ENCODE measurements at places on chromosomes 7 and 10.

DNA sequence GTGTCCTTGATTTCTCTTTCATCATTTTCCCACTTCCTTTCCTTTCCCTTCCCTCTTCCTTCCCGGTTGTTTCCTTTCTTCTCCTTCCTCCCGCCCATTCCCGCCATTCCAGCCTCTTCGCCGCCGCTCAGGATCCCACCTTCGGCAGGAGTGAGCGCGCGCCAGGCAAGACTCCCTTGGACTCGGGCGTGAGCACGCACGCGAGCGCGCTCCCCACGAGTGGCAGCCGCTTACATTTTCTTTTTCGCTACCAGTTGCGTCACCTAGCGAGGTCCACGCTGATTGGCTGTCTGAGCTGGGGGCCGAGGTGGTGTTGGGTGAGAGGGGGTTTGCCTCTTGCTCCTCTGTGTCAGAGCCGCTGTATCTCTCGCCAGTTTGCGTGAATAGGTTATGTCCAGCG is 11.8 kb downstream of the ZAN start:
- peak; percentile 49 for DNase-seq

DNA sequence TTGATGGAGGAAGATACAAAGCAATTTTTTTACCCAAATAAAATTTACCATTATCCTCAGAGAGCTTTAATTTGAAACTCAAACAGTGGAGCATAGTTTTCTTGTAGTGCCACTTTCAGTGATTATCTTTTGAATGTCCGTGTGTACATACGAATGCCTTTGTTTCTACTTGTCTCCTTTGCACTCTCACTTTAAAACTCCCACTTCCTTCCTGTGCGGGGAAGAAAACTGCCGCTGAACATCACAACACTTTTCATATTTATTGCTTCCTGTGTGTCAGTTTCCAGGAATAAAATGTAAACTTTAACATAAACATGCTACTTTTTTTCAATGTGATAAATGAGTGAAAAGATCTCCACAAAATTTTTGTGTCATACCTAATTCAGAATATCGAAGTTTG is 102.4 kb downstream of the SEMA3A start:
- no peak for DNase-seq

DNA sequence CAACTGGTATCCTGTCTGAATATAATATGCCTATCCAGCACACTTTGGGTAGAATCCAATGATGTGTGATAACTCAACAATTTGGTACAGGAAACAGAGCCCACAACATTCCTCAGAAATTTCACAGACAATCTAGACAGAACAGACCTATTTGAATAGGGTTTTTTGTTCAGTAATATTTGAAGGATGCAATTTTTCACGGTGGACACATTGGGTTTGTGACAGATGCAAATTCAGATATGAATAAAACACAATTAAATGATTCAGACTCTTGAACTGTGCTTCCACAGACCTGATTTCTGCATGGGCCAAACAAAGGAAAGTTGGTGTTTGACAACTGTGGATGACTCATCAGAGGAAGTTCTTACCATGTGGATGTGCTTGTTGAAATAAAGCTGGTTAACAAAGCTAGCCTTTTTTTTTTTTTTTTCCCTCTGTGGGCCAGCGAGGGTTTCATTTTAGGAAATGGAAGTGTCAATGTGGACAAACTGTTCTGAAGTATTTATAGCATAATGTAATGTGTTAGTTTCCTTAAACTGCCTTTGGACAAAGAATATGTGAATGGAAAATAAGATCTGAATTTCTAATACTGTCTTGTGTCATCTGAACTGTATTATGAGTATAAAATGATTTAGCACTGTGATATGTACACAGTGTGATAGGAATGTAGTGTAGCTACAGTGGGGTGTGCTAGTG is 43.2 kb upstream of the FAM133B start:
- DNase-seq: no peak

GRCh38 chr7:12705878-12706277 is 18.4 kb downstream of the ARL4A start:
- no peak for DNase-seq

DNA sequence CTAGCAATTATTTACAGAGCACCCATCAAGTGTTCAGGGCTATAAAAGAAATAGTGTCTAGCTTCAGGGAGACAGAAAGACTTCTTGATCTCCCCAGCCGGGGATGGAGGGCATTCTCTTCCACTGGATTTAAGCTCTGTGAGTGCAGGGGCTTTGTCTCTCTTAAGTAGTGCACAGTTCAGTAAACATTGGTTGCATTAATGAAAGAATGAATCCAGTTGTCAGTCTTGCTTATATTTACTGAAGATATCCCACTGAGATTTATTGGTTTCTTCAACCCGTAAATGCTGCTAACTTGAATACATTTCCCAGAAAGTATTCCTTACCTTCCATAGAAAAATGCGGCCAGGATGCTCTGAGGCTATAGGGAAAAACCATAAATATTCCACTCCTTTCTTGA is 41.9 kb downstream of the AUTS2 start:
- DNase-seq: no peak

GRCh38 chr7:45026984-45027773 is 27.2 kb downstream of the CCM2 start:
- no peak for DNase-seq

DNA sequence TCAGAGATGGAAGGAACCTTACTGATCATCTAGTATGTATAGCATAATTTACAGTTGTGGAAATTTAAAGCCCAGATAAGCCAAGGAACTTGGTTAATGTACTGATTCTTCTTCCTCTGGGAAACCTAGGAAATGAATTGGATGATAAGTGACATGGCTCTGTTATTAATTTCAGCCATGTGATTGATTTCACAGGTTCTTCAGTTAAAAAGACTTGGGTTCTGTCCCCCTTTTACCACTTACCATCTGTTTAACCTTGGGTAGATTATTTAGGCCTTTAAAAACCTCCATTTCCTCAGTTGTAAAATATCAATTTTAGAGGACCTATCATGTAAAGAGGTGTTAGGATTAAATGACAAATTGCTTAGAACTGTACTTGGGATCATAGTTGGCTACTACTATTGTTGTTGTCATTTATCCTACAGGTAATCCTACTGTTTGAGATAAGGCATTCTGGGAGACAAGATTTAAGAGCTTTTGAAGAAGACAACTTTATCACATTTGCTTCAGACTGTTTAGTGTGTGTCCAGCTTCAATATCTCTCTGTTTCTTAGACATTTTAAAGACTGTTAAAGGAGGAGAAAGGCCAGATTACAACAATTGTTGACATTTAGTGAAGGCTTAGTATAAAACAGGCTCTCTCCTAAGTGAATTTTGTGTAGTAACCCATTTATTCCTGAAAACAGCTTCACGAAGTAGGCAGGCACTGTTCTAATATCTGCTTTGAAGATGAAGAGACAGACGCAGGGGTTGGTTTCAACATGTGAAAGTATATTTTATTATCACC is 997.1 kb upstream of the C7orf33 start:
- no peak for DNase-seq

GRCh38 chr7:7653593-7654187 is 13.1 kb downstream of the UMAD1 start:
- no peak for DNase-seq

GRCh38 chr10:69043931-69044531 is 43.9 kb upstream of the SRGN start:
- DNase-seq: no peak

DNA sequence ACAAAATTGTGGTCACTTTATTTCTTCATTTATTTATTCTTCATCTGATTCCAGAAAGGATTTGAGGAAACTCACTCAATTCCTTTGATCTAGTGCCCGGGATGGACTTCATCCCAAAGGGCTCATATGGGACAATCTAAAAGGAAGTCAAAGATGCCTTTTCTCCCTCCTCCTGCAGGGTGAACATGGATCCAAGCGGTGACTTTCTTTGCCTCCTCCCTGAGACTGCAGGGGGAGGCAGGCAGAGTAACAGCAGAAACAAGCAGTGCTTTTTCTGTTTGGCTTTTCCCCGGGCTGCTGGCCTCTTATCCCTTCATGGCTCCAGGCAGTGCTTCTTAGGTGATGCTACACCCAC is 10.0 kb upstream of the DNMBP start:
- no peak for DNase-seq

DNA sequence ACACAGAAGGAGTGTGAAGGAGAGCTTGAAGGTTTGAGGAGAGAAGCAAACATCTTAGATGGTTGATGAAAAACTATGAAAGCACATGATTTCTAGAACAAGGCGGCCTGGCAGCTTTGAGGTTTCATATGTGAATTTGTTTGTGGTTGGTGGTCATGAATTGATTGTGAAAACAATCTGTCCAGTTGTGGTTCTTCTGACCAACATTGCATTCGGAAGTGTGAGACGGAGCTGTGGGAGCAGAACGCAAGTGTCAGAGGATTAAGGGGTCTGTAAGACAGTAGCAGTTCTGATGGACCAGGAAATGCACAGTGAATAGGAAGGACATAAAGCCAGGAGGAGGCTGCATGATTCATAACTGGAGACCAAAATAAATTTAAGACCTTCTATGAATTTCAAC is 594.6 kb downstream of the NXPH1 start:
- no peak for DNase-seq

- no peak for DNase-seq
Observed at GRCh38 chr10:79390551-79391229, 43.4 kb downstream of the PPIF start.

DNA sequence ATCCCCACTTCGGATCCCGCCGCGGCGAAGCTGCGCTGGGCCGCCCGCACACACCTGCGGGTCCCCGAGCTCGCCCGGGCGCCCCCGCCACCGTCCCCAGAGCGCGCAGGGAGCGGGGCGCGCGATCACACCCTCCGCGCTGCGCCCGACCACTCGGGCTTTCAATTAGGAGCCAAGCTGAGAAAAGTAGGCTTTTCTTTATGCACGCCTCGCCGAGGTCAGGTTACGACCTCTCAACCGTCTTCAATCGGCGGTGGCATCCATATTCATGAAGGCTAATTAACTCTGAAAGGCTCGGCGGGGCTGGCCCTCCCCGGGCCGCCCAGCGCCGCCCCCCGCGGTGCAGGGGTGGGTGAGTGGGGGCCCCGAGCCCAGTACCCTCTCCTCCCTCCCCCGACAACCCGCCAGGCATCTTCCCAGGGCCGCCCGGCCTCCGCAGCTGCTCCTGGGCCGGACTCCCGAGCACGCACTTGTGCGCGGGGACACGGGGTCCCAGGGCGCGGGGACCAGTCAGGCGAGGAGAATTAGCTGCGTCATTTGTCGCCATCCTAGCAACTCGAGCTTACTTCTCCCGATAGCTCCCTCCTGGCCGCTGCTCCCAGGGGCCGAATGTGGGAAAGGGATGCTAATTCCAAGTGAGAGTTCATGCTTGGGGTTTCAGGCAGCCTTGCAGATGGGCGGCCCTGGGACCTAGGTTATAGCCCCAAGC is 155.5 kb upstream of the LYZL2 start:
- no peak for DNase-seq

DNA sequence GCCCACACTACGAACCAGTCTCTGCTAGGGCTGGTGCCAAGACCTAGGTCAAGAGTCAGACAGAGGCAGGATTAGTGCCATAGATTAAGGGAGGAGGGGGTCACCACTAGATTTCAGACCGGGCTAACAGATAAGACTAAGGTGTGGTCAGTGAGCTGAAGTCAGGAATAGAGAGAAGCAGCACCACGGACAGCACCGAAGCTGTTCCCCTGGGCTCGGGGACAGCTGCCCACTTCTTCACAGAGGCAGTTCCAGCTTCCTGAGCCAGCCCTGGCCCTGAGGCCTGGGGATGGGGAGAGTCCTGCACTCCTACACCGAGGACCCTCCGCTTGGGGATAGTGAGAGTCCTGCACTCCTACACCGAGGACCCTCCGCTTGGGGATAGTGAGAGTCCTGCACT is 11.2 kb upstream of the JAKMIP3 start:
- no peak for DNase-seq

- DNase-seq: no peak
Observed at GRCh38 chr7:20787660-20788419, 1.2 kb upstream of the SP8 start.

DNA sequence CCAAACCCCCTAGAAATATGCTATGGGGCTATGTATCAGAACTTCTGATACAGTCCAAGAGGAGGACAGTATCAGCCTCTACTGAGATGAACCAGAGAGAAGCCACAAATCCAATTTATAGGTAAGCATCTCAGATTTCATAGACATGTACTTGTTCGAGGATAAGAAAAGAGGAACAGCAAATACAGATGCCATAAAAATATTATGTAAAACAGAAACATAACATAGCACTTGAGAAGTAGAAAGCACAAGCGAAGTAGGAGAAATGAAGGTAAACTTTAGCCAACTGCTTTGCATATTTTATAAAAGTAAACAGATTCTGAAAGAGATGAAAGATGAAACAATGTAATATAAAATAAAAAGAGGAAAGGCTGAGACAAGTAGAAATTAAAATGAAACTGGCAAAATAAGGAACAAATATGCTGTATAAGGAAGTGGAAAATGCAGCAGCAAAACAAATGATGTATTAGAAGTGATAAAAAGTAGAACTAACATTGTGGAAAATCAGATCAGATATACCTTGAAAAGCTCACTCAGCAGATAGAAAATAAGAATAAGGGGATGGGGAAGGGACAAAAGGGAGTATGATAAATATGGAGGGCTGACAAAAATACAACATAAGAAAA is 135.1 kb downstream of the SKAP2 start:
- DNase-seq: no peak

GRCh38 chr7:92289321-92289720 is 43.5 kb downstream of the ANKIB1 start:
- DNase-seq: no peak

- DNase-seq: no peak
Observed at GRCh38 chr10:27663621-27664020, 82.0 kb downstream of the MKX start.

GRCh38 chr7:88666626-88667025 is 92.9 kb upstream of the ZNF804B start:
- no peak for DNase-seq

- DNase-seq: no peak
Observed at GRCh38 chr7:88401009-88401623, 94.4 kb upstream of the STEAP4 start.

GRCh38 chr10:4474829-4475228 is 351.2 kb upstream of the AKR1E2 start:
- DNase-seq: no peak

DNA sequence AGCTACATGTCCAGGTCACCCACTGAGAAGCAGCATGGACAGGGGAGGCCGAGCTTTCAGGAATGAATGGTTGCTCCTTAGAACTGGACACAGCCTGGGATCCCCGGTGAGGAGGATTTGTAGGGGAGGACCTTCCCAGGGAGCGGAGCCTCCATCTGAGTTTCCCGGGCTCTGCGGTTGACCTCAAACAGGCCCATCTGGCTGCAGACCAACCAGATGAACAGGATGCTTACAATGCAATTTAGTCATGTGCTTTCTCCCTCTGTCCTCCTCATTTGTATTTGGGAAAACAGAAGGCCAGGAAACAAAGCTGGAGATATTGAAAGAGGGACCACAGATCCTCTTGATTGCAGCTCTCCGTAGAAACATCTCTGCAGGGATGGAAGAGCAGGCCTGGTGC is 104.8 kb downstream of the EMX2 start:
- DNase-seq: no peak

Measured in GOT3 (cell line).